Fibroblast of skin of right quadriceps (primary cell): ENCODE measurements at places on chromosomes 12 and 14.

GRCh38 chr12:26948309-26948708 is 10.0 kb downstream of the FGFR1OP2 start:
- DNase-seq: no peak

GRCh38 chr14:58166005-58166983 is 14.3 kb upstream of the ARMH4 start:
- peak; percentile 85 for DNase-seq

- no peak for DNase-seq
Measured at GRCh38 chr12:40137252-40137651, 31.4 kb upstream of the SLC2A13 start.

DNA sequence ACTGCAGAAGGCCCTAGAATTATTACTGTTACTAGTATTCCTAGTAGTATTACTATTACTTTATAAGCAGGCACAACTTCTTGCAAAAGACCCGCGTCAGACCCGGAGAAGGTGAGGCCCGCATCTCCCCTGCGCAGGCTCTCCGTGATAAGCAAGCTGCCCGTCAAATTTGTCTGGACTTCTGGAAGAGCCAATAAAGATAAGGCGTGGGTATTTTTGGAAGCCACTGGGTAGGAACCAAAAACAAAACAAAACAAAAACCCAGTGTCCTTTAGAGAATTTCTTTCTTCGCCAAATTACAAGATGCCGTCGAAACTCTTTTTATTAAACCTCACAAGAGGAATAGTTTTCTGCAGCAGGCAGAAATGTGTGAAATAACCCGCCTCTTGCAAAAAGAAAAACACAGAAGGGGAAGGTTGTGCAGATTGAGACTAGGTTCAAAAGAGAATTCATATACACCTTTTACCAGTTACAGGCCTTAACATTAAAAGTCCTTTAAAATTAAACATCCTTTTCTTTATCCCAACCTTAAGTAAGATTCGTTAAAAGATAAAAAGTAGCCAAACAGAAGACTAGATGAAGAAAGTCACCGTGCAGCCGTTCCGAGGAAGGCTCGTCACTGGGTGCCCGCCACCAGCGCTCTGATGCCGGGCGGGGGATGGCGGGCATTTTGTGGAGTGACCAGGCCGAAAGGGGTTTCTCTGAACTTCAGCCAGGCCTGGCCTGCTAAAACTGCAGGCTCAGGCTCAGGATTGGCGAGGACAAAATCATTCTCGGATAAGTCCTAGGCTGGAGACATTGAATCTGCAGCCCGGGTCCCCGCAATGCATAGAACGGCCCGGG is 1.6 kb downstream of the TBX5 start:
- no peak for DNase-seq

- no peak for DNase-seq
Measured at GRCh38 chr12:23464241-23464812, 485.1 kb downstream of the SOX5 start.

DNA sequence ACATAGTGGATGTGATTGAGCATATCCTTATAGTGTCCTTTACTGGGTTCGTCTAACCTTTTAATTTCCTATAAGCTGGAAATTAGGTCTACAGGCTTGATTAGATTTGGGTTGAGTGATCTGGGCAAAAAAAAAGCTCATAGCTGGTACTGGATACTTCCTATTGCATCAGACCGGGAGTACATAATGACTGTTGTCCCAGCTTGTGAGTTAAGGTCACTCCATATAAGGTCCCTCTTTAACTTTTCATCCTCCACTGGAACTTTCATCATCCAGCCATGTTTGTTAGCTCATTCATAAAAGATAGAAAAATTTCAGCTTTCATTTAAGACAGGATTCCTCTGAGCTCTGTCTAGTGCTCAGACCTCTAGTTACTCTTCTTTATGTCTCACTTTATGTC is 80.8 kb downstream of the C14orf132 start:
- DNase-seq: no peak

- DNase-seq: no peak
Measured at GRCh38 chr14:70886421-70887206, 20.6 kb upstream of the PCNX1 start.

DNA sequence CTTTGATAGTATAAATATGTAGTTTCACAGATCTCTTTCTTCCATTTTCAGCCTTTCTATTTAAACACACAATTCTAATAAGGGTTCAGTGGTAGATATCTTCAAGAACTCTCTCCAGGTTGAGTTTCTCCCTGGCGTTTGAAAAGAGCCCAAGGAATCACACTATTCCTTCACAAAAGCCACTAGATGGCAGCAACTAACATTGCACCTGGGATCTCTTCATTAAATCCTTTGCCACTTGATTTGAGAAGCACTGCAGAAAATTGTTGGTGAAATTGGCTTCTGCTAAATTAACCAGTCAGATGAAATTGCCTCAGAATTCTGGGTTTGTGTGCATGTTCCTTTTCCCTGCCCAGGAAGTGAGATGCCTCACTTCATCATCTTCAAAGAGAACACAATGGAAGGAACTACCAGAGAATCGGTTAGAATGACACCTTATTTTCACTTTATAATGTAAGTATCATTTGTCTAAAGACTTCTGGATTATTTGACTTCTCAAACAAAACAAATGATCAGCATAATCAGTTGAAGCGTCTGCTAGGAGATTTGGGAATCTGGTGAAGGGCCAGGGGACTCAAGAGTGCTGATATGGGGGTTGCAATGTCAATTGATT is 6.8 kb downstream of the CCDC198 start:
- peak; percentile 54 for DNase-seq

GRCh38 chr12:81668475-81668874 is 90.7 kb downstream of the PPFIA2 start:
- peak; percentile 84 for DNase-seq

DNA sequence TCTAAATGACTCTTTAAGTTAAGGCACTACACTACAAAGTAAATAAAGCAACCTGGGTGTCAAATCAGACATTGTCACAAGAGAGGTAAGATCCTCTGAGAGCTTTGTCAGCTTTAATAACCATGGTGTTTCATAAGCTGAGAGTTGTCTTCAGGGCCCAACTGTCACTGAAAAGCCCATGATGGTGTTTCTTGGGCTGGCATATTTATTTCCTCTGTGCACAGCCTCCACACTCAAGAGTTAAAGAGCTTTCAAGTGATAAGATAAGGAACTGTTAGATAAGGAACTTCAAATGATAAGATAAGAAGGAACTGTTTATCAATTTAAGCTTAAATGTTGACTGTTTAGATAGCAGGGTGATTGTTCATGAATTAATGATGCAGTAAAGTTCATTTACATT is 495.4 kb downstream of the TMEM117 start:
- no peak for DNase-seq

- no peak for DNase-seq
Measured at GRCh38 chr14:52363041-52363704, 49.1 kb downstream of the PTGER2 start.

GRCh38 chr14:105384041-105384557 is 14.2 kb upstream of the TEX22 start:
- DNase-seq: no peak

DNA sequence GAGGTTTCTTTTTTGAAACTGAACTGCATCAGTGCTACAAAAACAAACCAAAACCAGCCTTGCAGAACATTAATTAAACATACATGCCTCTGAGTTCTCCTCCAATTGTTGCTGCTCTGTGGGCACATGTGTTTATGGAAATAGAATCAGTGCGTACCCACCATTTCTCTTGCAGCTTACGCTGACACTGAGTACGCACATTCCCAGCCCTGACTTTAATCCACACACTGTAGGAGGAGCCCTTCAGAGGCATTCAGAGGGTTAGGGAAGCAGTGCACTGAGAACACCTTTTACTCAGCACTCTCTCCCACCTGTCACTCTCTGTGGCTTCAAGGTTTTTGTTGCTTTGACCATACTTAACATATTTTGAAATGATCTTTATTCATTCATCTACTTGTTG is 250.5 kb upstream of the PWP1 start:
- no peak for DNase-seq

GRCh38 chr14:35390577-35391387 is 13.8 kb downstream of the NFKBIA start:
- DNase-seq: peak; percentile 39

DNA sequence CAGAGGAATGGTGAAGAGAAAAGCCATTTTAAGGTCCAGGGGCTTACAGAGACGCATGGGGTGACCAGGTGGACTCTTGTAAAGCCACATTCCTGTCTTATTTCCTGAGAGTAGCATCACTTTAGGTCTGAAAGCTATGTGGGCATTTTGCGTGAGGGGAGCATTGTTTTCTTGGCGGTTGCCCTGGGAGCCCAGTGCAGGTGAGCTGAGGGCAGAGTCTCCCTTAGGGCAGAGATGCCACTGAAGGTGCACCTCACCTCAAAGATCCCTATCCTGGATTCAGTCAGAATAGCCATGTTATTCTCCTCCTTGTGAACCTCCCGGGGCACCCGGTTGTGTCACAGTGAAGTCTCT is 12.4 kb downstream of the GLRX5 start:
- DNase-seq: no peak
